ENCODE measurements at places on chromosomes 3 and 15.

GRCh38 chr3:78912687-78913086, 855.1 kb downstream of the ROBO1 start:
- DNase-seq = no peak

DNA sequence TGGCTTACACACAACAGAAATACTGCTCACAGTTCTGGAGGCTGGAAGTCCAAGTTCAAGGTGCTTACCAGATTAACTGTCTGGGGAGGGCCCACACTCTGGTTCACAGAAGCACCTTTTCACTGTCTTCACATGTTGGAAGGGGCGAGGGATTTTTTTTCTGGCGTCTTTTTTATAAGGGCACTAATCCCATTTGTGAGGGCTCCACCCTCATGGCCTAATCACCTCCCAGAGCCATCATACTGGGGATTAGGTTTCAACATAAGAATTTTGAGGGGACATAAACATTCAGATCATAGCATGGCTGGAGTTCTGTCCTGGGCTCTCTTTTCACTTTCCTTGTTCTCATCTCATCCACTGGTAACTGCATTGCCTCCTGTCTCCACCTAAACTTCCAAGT, 63.5 kb downstream of the IGF1R start:
- no peak for DNase-seq

GRCh38 chr15:40782609-40783227, 12.9 kb downstream of the C15orf62 start:
- peak; percentile 77 for DNase-seq

GRCh38 chr3:159559771-159560170, 428.9 kb upstream of the IL12A start:
- DNase-seq = no peak

GRCh38 chr3:52093756-52094545, 37.6 kb upstream of the DUSP7 start:
- no peak for DNase-seq

DNA sequence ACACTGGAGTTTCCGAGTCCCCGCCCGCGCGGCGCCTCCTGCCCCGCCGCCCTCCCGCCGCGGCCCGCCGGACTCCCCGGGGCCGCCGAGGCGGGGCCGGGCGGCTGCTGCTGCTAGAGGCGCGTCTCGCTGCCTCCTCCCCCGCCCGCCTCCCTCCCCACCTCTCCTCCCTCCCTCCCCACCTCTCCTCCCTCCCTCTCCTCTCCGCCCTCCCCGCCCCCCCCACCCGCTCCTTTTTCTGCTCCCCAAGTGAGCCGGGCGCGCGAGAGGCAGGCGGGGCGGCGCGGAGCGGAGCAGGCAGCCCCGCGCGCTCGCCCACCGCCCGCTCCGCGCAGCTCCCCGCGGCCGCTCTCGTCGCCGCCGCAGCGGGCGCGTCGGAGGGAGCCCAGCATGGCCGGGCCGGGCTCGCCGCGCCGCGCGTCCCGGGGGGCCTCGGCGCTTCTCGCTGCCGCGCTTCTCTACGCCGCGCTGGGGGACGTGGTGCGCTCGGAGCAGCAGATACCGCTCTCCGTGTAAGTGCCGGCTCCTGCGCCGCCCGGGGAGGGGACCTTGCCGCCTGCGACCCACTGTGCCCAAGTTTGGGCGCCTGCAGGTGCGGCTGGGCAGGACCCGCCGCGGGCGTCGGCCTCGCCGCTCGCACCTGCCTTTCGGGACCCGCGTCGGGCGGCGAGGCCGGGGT, at the start of gene CACNA2D3:
CACNA2D3 (plus strand) TSS at position 229 of the 679 bp plus-strand sequence.
- DNase-seq = no peak

GRCh38 chr3:185207931-185208746, 45.7 kb downstream of the EHHADH start:
- no peak for DNase-seq

- no peak for DNase-seq
These were observed 55.4 kb downstream of the ASTE1 start for GRCh38 chr3:130971208-130971607.

- no peak for DNase-seq
These were observed 117.7 kb upstream of the TP63 start for GRCh38 chr3:189513281-189514117.

DNA sequence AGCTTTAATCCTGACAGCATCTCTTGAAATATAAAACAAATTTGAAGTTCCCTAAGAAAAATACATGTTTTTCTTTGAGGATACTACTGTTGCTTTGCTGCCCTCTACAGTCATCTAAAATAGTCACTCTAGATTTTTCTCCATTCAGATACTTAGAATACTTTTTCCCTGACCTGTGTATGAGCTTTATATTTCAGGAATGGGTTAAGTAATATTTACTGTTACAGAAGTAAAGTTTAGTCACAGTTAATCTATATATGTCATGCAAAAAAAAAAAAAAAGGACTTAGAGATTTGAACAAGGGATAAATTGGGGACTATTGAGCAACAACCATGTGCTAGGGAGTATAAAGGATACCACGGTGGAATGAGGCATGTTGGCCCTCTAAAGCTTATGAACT, 8.8 kb downstream of the NECTIN3 start:
- DNase-seq = no peak

- DNase-seq = no peak
These were observed 415.5 kb upstream of the TPRG1 start for GRCh38 chr3:188756241-188756640.

DNA sequence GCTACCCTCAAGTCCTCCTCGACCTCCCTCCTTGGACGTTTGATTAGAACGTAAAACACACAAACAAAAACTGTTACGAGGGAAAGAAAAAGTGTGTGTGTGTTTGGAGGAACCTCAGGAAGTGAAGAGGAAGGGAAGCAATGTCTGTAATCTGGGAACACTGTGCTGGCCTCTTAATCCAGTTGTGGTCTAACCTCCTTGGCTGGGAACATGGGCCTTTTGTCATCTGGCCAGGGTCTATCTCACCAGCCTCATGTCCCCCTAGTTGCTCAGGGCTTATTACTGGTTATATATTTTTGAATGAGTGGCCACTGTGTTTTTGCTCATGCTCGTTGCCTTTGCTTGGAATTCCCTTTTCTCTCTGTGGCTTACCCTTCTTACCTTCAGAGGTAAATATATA, 89.0 kb upstream of the RASGRF1 start:
- DNase-seq = no peak

- no peak for DNase-seq
These were observed 29.6 kb upstream of the GREM1 start for GRCh38 chr15:32688151-32688639.

- DNase-seq = no peak
These were observed 560.8 kb upstream of the RGMA start for GRCh38 chr15:93649691-93650235.

- no peak for DNase-seq
These were observed 25.9 kb upstream of the CDV3 start for GRCh38 chr3:133547432-133548041.

GRCh38 chr3:40398346-40398745, 11.4 kb downstream of the ENTPD3 start:
- no peak for DNase-seq

GRCh38 chr3:112670824-112671223, 29.9 kb upstream of the CCDC80 start:
- DNase-seq = no peak

GRCh38 chr3:187833799-187834578, 88.7 kb upstream of the BCL6 start:
- peak; percentile 20 for DNase-seq

GRCh38 chr3:192916371-192917027, 1.2 kb downstream of the MB21D2 start:
- DNase-seq = no peak

GRCh38 chr3:24670871-24671270, 176.2 kb upstream of the THRB start:
- DNase-seq = no peak

- no peak for DNase-seq
These were observed 1334.4 kb upstream of the ALCAM start for GRCh38 chr3:104032283-104032682.

- DNase-seq = no peak
These were observed 10.7 kb downstream of the SLC33A1 start for GRCh38 chr3:155843569-155843968.

- DNase-seq = no peak
These were observed 364.1 kb downstream of the CGGBP1 start for GRCh38 chr3:87694678-87695077.

GRCh38 chr15:100199711-100200286, 142.0 kb downstream of the ADAMTS17 start:
- DNase-seq = no peak

GRCh38 chr3:111072031-111072921, 660 bp downstream of the NECTIN3 start:
- peak; percentile 31 for DNase-seq

- DNase-seq = no peak
These were observed 158.6 kb downstream of the RAP2B start for GRCh38 chr3:153320585-153321128.

GRCh38 chr3:15207836-15208504, 1.9 kb downstream of the CAPN7 start:
- DNase-seq = no peak

GRCh38 chr3:197746209-197746608, 3.5 kb upstream of the FYTTD1 start:
- no peak for DNase-seq

DNA sequence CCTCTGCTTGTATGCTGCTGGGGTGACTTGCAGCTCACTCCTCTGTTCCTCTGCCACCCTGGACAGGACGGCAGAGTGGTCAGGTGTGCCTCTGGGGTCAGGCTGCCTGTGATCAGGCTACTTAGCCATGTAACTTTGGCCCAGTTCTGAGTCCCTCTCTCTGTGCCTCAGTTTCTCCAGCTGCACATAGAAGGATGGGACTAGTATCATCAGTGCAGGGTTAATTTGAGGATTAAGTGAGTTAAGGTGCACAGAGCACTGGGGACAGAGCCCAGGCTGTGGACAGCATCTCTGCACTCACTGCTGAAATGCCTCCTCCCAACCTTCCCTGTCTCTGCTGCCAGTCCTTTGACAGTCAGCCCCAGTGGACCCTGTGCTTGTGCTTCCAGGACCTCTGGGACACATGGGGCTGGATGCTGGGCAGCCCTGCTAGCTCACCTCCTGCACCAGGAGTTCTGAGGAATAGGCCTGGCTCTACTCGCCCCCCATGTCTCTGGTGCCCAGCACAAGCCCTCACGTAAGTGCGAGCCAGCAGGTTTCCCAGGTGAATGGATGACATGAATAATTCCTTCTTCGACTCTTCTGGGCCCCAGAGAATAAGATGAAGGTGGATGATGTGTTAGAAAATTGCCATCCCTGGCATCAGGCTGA, 19.3 kb upstream of the PRR23E start:
- DNase-seq = no peak
